Stimulated activated CD8-positive, alpha-beta memory T cell treated with anti-CD3 and anti-CD28 coated beads, Interleukin-12 subunit alpha, Interleukin-12 subunit beta, amount 100 ng/mL, for 4 hours (primary cell): ENCODE measurements at places on chromosomes 2 and 18.

DNA sequence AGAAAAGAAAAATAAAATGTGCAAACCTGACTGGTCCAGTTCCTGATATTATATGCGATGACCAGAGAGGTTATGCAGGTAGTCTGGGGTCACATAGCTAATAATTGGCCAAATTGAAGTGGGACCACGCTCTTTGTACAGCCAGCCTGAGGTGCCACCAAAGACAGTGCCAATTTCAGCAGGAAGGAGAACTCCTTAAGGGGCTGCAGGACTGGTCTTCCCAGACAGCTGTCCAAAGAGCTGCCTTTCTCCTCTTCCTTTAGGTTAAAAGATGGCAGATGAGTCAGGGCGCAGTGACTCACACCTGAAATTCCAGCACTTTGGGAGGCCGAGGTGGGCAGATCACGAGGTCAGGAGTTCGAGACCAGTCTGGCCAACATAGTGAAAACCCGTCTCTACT is 95.5 kb downstream of the ACKR3 start:
- DNase-seq, result no peak

DNA sequence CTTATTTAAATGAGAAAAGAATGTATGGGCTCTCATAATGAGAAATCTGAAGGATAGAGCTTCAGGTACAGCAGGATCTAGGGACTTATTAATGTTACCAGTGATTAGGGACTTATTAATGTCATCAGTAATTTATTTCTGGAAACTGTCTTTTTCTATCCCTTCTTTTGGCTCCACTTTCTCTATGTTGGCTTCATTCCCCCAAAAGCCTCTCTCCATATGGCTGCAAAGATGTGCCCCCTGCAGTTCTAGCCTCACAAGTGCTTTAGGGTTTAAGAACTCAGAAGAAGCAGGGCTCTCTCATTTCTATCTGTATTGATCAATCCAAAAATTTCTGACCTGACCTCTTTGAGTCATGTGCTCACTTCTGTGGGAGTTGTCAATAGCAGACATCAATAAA is 480.9 kb downstream of the TXNL1 start:
- no peak for DNase-seq

DNA sequence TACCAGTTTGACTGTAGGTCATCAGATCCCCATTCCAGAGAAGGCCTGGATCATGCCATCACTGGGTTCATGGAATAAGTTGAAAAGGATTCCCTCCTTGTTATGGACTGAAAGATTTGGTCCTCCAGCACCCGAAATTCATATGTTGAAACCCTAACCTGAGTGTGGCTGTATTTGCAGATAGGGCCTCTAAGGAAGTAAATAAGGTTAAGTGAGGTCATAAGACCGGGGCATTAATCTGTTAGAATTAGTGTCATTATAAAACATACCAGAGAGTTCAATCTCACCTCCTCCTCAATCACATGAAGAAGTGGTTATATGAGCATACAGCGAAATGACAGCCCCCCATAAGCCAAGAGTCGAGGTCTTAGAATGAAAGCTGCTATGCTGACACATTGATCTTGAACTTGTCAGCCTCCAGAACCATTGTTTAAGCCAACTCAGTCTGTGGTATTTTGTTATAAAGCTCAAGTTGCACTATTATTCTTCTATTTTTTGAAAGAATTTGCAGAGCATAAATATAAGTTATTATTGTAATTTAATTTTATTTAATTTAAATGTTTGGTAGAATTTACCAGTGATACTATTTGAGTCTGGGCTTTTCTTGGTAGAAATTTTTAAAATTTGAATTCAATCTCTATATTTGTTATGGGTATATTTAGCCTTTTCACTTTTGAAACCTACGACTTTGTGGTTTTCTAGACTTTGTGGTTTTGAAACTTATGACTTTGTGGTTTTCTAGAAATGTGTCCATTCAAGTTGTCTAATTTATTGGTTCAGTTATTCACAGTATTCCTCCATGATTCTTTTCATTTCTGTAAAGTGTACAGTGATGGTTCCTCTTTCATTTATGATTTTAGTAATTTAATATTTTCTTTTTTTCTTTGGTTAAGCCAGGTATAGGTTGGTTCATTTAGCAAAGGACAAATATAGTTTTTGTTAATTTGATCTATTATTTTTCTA is 1206.7 kb upstream of the CDH2 start:
- DNase-seq, result no peak

DNA sequence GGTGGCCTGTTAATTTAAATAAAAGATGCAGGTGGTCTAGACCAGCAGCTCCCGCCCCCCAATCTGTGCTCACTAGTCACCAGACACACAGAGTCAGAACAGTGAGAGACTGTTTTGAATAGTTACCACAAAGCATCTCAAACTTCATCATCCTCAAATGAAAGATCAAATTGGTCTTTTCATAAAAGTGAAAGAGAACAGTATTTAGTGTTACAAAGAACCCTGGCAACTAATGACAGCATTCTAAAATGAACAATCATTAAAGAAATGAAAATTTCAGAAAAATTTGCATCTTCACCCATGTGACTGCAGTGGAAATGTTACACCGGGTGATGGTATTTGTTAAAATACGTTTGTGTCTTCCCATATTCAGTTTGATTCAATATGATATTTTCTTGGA is 65.5 kb upstream of the PMAIP1 start:
- DNase-seq, result no peak

DNA sequence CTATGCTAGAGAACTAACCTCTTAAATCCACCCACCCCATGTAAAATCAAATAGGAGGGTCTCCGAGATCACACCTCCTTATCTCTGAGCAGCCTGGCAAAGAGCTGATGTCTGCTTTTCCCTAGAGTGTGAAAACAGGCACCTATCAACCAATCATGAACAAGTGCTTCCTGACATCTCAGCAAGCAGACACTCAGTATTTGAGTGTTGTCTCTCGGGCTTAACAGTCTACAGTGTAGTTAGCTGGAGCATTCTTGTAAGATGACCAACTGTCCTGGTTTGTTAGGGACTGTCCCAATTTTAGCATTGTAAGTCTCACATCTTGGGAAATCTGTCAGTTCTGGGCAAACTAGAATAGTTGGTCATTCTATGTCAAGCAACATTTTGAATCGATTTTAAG is 26.4 kb downstream of the MARCHF4 start:
- DNase-seq, result no peak

- no peak for DNase-seq
Observed at GRCh38 chr2:66489436-66489835, 54.5 kb downstream of the MEIS1 start.

GRCh38 chr2:68176657-68177056 is 19.0 kb downstream of the PNO1 start:
- no peak for DNase-seq

DNA sequence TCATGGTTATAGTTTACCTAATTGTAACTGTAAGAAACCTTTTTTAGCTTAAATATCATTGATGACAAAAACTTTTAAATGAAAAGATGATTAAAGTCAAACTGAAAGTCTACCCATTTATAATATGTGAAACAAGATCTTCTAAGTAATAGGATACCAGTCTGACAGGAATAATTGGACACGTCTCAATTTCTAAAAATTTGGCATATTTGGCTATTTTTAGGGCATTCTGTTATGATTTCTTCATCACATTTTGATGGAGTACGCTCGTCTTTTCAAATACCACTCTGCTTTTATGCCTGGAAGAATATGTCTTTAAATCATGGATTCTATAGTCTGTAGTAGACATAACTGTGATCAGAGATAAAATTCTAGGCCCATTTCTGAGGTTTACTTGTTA is 1.3 kb downstream of the R3HDM1 start:
- no peak for DNase-seq

GRCh38 chr2:189379287-189379630 is 62.0 kb upstream of the WDR75 start:
- no peak for DNase-seq
